Ascending aorta (tissue), 2 donors: ENCODE measurements at places on chromosomes 2 and 18.

DNA sequence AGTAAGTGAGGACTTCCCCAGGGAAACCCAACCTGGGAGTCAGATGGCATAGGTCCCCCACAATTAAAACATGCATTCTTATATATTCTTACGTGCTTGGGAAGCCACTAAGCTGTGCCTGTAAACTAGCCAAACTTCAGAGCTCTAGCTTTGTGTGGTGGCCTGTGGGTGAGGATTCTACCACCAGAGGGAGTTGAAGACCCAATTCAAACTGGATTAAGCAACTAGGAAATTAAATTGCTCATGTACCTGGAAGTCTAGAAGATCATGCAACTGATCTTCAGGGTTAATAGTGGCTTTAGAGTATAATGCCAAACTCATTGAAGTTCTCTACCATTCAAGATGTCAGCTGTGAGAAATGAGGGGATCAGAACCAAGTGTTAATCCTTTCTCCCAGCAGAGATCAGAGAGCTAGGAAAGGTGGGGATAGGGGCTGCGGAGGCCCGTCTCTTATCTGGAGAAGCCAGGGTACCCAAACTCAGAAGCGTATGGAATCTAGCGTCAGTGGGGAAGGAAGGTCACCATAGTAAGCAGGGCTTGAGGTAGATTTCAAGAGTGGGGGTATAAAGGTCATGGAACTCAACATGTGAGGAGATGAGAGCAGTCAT lies 53.2 kb upstream of the CCDC85A start:
- no peak overlapping the region for H3K4me3 ChIP-seq
- no peak overlapping the region for H3K27ac ChIP-seq

- H3K36me3 ChIP-seq, result no peaks in the 10 kb centered on the region
- H3K4me3 ChIP-seq, result no peak overlapping the region
- DNase-seq, result no peak
- no peak overlapping the region for H3K27ac ChIP-seq
Observed at GRCh38 chr2:200761266-200761665, 50.4 kb upstream of the BZW1 start.

- no peak for DNase-seq
- no peaks in the 10 kb centered on the region for H3K4me1 ChIP-seq
- no peak overlapping the region for H3K4me3 ChIP-seq
- H3K36me3 ChIP-seq, result no peaks in the 10 kb centered on the region
- H3K27me3 ChIP-seq, result no peaks in the 10 kb centered on the region
Observed at GRCh38 chr2:29954316-29954715, 32.9 kb upstream of the ALK start.

- H3K4me1 ChIP-seq, result no peaks in the 10 kb centered on the region
- no peak overlapping the region for H3K4me3 ChIP-seq
- no peaks in the 10 kb centered on the region for H3K36me3 ChIP-seq
Observed at GRCh38 chr2:223619486-223620129, 17.4 kb upstream of the SCG2 start.

DNA sequence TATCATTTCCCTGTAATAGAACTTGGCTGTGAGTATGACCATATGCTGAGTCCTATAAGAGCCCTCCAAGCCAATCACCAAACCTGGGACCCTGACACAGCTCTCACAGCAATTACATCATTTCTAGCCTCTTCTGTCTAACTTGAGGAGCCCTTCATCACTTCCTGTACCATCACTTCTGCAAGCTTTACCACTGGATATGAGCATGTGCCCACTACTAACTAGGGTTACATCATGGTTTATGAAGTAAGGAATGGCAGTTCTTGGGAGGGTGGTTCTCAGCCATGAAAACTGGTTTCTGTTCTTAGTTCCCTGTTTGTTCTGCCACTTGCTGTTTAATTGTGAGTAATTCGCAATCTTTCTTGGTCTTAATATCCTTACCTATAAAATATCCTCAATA lies 31.0 kb upstream of the EPB41L3 start:
- no peak overlapping the region for H3K27ac ChIP-seq
- H3K4me3 ChIP-seq, result no peak overlapping the region

DNA sequence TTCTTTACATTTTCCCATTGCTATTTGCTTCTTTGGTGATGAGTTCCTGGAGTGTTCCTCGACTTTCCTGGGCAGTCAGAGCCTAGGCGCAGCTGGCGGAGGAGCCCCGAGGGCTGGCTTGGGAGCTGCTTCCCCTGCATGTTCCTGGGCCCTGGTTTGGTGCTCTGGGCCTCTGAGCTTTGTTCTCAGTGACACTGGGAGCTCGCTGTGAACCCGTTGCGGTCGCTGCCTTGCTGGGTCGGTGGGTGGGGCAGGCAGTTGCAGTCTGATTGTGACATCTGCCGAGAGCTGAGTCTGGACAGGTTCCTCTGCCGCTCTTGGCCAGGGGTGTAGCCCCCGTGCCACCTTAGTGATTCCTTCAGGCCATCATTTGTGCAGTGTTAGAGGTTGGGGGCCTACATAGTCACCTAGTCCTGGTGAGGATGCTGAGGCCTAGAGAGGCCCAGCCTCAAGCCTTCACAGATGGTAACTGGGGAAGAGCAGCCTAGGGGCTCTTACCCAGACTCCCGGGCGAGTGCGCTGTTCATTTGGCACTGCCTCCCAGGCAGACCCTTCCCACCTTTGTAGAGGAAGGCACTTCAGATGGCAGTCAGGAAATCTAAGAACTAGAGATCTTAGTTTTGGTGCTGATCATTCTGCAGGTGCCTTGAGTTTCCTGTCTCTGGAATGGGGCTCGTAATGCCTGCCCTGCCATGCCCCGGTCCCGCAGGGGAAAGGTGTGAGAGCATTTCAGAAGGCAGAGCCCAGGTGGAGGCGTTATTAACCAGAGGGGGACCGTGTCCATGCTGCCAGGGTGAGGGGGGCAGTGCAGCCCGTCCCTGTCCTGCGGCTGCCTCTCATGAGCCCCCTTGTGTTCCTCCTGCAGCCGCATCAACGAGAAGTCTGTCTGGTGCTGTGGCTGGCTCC lies 8.4 kb downstream of the ASB1 start:
- peak; percentile 39 for DNase-seq
- H3K27me3 ChIP-seq, result no peaks in the 10 kb centered on the region
- no peak overlapping the region for H3K4me3 ChIP-seq
- H3K36me3 ChIP-seq, result peaks cover 32% of the 10 kb centered on the region
- peak overlapping the region; percentile 21 for H3K27ac ChIP-seq
- H3K4me1 ChIP-seq, result no peaks in the 10 kb centered on the region

DNA sequence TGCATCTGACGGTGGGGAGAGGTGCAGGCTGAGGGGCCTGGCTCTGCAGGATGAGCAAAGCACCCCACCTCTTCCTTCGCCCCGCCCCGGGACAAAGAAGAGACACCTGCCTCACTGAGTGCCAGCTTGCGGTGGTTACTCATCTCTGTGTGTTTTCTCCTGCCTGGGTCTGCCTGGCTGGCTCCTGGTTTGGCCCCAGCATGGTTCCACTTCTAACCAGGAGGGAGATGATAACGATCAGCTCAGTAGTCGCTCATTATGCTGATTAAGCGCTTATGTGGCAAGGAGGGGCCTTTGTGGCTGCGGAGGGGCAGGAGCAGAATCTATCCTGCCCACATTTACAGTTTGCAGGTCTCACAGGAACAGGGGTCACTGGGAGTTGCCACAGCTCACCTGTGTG lies 68.7 kb upstream of the EDAR start:
- H3K27ac ChIP-seq, result no peak overlapping the region
- no peaks in the 10 kb centered on the region for H3K36me3 ChIP-seq
- H3K4me1 ChIP-seq, result peaks cover 4% of the 10 kb centered on the region

GRCh38 chr2:20423847-20424246 lies 23.0 kb upstream of the RHOB start:
- H3K27ac ChIP-seq, result peak overlapping the region; percentile 43
- no peaks in the 10 kb centered on the region for H3K27me3 ChIP-seq
- H3K4me3 ChIP-seq, result no peak overlapping the region
- DNase-seq, result no peak

GRCh38 chr18:5974696-5975095 lies 79.4 kb upstream of the TMEM200C start:
- no peak overlapping the region for H3K27ac ChIP-seq
- no peaks in the 10 kb centered on the region for H3K36me3 ChIP-seq
- H3K4me1 ChIP-seq, result no peaks in the 10 kb centered on the region
- H3K27me3 ChIP-seq, result no peaks in the 10 kb centered on the region
- H3K4me3 ChIP-seq, result no peak overlapping the region

DNA sequence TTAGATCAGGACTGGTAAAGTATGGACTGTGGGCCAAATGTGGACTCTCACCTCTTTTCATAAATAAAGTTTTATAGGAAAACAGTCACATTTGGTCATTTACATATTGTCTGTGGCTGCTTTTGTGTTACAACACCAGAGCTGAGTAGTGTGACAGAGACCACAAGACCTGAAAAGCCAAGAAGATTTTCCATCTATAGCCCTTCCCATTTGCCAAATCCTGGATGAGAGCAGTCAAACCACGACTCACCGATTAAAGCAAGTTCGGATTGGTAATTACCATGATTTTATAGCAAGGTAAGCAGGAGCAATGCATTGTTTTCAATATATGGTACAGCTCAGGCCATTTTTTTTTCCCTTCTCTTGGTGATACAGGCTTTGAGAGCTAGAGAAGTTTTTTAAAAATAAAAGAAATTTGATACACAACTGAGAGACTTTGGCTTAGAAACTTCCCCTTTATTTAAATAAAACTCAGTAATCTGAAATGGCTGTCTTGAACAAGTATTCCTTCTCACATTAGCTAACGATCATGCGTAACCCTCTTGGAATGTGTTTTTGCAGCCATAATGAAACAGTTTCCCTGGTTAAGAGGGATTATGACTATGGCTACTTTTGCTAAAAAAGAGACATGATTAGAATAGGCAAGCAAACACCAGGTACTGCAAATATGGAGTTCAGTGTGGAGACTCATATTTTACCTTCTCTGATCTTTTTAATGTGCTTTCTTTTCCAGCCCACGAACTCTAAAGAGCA lies 9.5 kb upstream of the MALL start:
- H3K27ac ChIP-seq, result peak overlapping the region; percentile 63
- no peaks in the 10 kb centered on the region for H3K36me3 ChIP-seq
- no peaks in the 10 kb centered on the region for H3K27me3 ChIP-seq
- no peak overlapping the region for H3K4me3 ChIP-seq

DNA sequence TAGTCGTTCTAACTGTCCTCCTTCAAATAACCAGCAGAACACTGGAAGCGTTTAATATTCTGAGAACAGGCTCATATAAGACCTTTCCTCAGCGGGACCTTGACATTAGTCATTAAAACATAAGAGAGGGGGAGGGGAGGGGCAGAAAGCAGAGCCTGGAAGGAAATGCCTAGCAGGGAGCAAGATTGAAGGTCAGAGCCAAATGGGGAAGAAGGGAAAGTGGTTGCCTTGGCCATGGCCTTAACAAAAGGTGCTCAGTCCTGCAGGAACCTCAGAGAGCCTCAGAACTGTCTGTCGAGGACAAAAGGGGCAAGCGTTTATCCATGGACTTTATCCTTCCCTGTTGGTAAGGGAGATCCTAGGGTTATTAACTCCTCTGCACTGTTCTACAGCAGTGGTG lies 856 bp upstream of the PLA2R1 start:
- no peaks in the 10 kb centered on the region for H3K27me3 ChIP-seq

- no peaks in the 10 kb centered on the region for H3K4me1 ChIP-seq
- no peaks in the 10 kb centered on the region for H3K27me3 ChIP-seq
- no peak overlapping the region for H3K4me3 ChIP-seq
- no peak overlapping the region for H3K27ac ChIP-seq
- H3K36me3 ChIP-seq, result no peaks in the 10 kb centered on the region
Observed at GRCh38 chr2:159961037-159961436, 101.4 kb downstream of the PLA2R1 start.

- H3K27ac ChIP-seq, result no peak overlapping the region
- no peaks in the 10 kb centered on the region for H3K4me1 ChIP-seq
- DNase-seq, result no peak
- H3K4me3 ChIP-seq, result no peak overlapping the region
- H3K36me3 ChIP-seq, result no peaks in the 10 kb centered on the region
- no peaks in the 10 kb centered on the region for H3K27me3 ChIP-seq
Observed at GRCh38 chr2:174259981-174260380, 11.6 kb upstream of the OLA1 start.

- no peaks in the 10 kb centered on the region for H3K27me3 ChIP-seq
- H3K36me3 ChIP-seq, result no peaks in the 10 kb centered on the region
- H3K27ac ChIP-seq, result peak overlapping the region; percentile 83
- peak overlapping the region; percentile 65 for H3K4me3 ChIP-seq
- no peak for DNase-seq
Observed at GRCh38 chr2:130390460-130391057, 34.7 kb downstream of the PTPN18 start.

GRCh38 chr18:3607309-3608098 lies 157.5 kb downstream of the TGIF1 start:
- H3K4me3 ChIP-seq, result no peak overlapping the region
- H3K27ac ChIP-seq, result peak overlapping the region; percentile 95

GRCh38 chr2:78999406-78999805 lies 26.1 kb upstream of the REG3G start:
- no peak for DNase-seq
- H3K27ac ChIP-seq, result no peak overlapping the region
- H3K4me3 ChIP-seq, result no peak overlapping the region
- no peaks in the 10 kb centered on the region for H3K4me1 ChIP-seq
- H3K27me3 ChIP-seq, result no peaks in the 10 kb centered on the region
- no peaks in the 10 kb centered on the region for H3K36me3 ChIP-seq

DNA sequence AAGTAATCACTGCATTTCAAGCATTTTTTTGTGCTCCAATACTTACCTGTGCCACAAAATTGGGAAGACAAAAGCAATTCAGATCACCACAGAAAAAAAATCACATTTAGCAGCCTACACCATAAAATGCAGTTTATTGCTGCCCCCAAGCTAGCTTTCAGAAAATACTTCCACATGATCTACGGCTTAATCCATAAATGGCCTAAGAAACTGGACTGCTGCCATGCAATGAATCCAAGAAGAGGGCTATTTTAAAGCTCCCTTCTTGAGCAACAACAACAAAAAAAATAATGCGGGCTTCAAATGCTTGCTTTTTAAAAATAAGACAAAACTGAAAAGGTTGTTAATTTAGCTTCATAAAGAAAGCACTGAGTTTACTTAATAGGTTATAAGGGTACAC lies 272.3 kb downstream of the RAD51AP2 start:
- H3K4me1 ChIP-seq, result no peaks in the 10 kb centered on the region
- no peak overlapping the region for H3K27ac ChIP-seq
- H3K4me3 ChIP-seq, result no peak overlapping the region
- no peaks in the 10 kb centered on the region for H3K36me3 ChIP-seq
